ENCODE measurements at places on chromosomes 11 and 22. TPM values are rescaled to one million over a fixed set of nuclear protein-coding genes. Genes with fewer than 3 reads are reported as not detected.

The YAP1 gene
- total RNA-seq = 33.9 TPM

The SCT gene
- total RNA-seq = not detected

The ACTN3 gene
- 0.23 TPM for total RNA-seq

The LRRC51 gene
- 18.7 TPM for total RNA-seq

All from diencephalon (tissue), 1 donor.